ENCODE measurements at places on chromosomes 5 and 9.

DNA sequence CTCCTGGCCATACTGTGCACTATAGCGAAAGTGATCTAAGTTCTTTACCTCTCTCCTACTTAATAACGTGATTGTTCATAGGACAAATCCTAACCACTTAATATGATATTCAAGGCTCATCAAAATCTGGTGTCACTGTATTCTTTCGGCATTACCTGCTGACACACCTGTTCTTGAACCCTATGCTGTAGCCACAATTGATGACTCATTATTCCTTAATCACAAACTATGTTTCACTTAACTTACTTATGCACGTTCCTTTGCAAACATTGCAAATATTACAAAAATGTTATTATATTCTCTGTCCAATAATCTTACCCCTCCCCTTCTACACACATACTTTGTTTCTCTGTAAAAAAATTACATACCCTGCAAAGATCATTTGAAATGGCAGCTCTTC is 158.1 kb upstream of the ADRA1B start:
- no peak for DNase-seq

DNA sequence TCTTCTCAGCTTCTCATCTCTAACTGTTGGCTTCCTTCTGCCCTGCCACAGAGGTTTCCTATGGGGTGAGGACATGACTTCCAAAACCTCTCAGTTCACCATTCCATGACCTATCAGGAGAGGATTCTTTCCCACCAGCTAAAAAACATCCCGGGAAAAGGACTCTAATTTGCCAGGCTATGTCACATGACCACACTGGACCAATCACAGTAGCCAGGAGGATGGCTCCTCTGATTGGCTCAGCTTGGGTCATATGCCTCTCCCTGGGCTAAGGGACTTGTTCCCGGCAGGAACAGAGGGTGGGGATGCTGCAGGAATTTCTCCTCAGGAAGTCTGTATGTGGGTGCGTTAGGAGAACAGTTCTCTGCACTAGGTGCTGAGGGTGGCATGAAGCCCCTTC is 40.3 kb upstream of the XPA start:
- no peak for DNase-seq

DNA sequence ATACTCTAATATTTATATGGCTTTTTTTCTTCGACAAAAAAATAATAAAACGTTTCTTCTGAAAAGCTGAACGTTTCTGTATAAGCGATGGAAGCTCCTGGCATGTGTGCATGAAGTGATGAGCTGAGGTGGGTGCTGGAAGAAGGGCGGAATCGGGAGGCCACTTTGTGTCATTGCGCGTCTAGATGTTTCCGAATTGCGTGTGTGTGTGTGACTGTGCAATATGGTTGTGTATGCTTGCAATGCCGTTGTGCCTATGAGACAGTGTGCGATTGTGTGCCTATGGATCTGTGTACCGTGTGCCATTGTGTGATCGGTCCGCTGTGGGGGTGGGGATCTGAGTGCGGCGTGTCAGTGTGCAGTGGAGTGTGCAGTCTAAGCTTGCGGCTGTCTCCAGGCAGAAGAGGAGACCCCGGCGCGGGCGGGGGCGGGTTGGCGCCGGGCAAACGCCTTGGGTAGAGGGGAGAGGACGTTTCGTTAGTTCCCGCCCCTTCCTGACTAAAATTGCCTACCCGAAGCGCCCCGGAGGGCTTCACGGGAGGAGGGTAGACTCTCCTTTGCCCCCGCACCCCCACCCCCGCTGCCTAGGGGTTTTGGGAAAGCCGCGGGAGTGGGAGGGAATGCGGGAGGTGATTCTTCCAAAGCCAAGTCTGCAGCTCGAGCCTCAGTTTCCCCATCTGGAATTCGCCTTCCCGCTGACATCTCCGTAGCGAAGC is 24.2 kb downstream of the PCDHGC5 start:
- no peak for DNase-seq

- no peak for DNase-seq
Observed at GRCh38 chr5:113989913-113990305, 372.0 kb upstream of the KCNN2 start.

GRCh38 chr9:131405858-131406537 is 12.1 kb downstream of the PRRC2B start:
- DNase-seq, result no peak

GRCh38 chr5:6780802-6781391 is 67.7 kb downstream of the TENT4A start:
- no peak for DNase-seq

DNA sequence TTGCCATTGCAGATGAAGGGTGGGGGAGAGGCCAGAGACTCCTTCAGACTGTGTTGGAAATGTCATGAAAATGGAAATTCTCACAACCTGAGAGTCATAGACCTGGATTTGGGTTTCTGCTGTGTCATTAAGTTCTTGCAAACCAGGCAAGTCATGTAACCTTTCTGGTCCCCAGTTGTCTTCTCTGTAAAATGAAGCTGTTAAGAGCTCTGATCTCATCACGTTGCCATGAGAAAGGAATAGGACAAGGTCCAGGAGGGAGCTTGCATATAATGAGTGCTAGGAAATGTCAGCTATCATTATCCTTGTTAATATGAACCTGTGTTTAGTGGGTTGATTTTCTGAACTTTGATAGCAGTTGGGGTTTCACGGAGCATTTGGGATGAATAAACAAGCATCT is 59.1 kb downstream of the FGF1 start:
- DNase-seq, result no peak

GRCh38 chr5:161263191-161263590 is 283.3 kb downstream of the GABRB2 start:
- DNase-seq, result no peak

- DNase-seq, result no peak
Observed at GRCh38 chr5:117084067-117084466, 509.4 kb upstream of the SEMA6A start.

- DNase-seq, result no peak
Observed at GRCh38 chr9:132539096-132539495, 43.3 kb upstream of the BARHL1 start.

Data from stimulated activated CD4-positive, alpha-beta T cell treated with anti-CD3 and anti-CD28 coated beads, Interleukin-15, amount 100 ng/mL, for 1 hour (primary cell).